ENCODE measurements at places on chromosomes 6 and 20.

DNA sequence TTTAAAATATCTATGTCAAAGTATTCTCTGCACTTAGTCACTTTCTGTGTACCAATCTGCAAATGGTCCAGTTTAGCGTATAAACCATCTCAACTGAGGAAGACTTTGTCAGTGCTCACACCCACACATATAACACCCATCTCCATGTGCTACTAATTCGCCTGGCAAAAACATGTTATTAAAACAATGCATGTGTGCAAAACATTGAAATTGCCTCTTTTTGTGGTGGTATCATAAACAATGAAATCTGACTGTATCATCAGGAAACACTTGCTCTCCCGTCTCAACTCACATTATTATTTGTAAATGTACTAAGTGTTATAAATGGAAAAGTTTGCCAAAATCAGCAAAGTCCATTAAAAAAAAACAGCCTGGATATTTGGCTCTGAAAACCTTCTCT is 105.9 kb upstream of the FOXC1 start:
- DNase-seq: no peak

- DNase-seq: no peak
Measured at GRCh38 chr6:24994812-24995211, 59.1 kb upstream of the RIPOR2 start.

GRCh38 chr20:50092436-50092835 is 20.5 kb downstream of the UBE2V1 start:
- no peak for DNase-seq

DNA sequence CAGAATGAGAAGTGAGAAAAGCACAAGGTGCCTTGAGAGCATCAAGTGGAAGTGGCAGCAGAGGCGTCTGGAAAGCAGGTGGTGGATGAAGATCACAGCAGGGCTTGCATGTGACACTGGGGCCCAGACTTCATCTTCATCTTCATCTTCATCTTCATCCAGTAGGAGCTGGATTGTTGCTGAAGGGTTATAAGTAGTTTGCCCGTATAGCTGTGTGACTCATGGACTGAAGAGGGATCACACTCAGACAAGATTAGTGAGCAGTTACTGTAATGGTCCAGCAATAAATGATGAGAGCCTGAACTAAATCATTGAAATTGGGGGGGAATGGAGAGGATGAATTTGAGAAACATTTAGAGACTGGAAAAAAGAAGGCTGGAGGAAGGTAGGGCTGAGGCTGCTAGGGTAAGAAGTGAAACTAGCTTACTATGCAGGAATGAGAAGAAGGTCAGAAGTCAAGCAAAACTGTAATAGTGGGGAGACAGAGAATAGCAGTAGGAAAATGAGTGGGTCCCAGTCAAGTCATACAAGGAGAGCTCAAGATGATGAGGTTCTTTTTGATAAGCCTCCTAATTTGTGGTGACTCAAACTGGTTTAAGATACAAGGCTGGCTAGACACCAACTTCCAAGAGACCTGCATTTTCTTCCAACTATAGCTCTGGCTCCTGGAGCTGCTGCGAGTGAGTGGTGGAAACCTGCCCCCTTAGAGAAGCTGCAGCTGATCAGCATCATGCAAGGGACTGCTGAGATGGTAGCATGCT is 92.3 kb upstream of the BEND6 start:
- peak; percentile 63 for DNase-seq

DNA sequence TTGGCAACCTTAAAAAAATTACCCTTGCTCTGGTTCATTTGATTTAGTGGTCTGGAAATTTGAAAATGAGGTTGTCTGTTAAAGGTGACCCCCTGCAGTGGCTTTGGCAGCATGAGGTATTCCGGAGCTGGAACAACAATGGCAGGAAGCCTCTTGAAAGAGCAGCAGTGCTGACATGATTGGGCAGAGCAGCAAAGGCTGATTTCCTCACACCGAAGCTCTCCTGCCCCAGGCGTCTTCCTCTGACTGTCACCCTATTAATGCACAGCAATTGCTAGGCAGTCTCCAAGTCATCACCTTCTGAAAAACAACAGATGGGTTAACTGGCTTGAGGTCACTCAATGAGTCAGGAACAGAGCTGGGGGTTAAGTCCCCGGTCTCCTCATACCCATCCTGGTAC is 241.8 kb upstream of the MMS22L start:
- no peak for DNase-seq

DNA sequence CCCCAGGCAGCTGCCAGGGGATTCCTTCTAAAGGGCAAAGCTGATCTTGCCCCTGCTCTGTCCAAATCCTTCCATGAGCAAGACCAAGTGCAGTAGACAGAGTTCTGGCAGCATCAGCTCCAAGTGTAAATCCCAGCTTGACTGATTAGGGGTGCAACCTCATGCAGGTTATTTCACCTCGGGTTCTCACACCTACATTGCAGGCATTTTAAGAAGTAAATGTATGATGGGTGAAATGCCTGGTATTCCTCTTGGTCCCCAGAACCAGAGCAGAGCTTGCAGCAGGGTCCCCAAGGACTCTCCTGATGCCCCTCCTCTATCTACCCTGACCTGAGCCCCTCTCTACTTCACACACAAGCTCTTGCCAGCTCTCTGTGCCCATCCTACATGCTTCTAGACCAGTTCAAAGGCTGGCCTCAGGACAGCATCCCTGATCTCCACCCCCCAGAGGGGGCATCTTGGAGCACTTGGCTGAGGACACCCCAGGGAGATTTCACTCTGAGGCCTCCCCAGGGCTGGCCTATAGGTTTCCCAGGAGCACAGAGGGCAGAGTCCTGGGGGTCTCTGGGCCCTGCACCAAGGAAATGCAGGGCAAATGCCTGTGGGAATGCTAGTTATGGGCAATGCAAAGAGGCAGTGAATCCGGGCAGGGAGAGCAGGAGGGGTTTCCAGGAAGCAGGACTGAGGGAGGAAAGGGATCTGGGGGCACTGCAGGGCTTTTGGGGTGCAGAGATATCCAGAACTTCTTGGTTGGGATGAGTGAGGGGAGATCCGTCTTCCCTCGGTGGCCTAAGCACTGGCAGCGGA is 1.0 kb downstream of the LZTS3 start:
- no peak for DNase-seq

DNA sequence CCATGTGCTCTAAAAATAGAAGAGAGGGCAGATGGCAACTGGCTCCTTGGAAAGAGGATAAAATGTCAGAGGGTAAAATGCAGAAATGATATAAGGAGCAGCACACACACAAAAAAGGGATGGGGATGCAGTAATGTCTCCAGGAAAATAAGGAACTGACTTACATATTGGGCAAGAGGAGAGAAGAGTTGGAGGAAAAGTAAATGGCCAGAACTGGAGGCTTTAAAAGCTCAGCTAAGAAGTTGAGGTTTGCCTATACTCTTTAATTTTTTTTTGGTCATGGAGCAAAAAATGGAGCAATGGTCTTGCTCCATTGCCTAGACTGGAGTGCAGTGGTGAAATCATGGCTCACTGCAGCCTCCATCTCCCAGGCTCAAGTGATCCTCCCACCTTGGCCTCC is 93.7 kb downstream of the SULF2 start:
- peak; percentile 36 for DNase-seq

- no peak for DNase-seq
Measured at GRCh38 chr6:39319621-39320362, 2.7 kb downstream of the KCNK16 start.

DNA sequence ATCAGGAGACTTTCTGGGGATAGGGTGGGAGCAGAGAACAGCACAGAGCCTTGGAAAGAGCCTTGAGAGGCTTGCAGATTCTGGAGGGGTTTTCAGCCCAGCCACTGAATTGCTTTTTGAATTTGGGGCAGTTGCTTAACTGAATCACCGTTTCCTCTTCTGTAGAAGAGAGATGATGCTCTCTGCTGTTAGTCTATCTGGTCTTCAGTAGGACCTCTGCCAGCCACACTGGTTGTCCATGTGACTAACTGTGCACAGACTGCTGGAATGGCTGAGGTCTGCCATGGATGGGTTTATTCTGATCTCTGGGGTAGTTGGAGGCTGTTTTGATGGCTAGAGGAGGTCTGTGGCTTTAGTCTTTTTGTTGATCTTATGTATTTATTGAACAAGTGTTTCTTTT is 21.4 kb upstream of the PRDM1 start:
- DNase-seq: no peak

DNA sequence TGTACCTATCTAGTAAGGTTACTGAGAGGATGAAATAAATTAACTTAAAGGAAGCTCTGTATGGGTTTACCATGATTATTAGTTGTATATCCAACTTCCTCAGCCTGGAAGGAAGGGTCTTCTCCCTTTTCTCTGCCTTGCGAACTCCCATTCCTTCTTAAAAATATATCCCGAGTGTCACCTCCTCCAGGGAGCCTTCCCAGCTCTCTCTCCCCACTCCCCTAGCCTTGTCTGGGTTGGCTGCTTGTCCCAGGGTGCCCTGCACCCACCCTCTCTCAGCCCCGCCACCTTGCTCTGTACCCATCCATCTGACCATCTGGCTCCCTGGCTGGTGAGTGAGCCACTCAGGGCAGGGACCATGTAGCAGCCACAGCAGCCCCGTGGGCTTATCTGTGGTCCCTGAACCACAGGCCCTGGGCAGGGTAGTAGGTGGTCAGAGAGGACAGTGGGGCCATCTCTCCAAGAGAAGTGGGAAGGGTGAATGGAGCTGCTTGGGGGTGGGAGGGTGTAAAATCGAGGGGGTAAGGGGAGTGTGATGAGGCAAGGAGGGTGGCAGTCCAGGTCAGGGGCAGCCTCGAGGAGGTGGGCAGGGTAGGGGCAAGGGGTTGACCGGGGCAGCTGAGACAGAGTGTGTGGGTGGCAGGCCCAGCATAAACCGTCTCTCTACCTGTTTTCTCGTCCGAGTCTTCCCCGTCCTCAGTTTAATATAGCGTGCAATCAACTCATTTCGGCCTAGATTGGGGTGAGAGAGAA is 12.8 kb downstream of the TEAD3 start:
- no peak for DNase-seq

- no peak for DNase-seq
Measured at GRCh38 chr6:168165373-168165772, 86.4 kb upstream of the FRMD1 start.

GRCh38 chr6:106513808-106514582 is 115.3 kb downstream of the RTN4IP1 start:
- no peak for DNase-seq

DNA sequence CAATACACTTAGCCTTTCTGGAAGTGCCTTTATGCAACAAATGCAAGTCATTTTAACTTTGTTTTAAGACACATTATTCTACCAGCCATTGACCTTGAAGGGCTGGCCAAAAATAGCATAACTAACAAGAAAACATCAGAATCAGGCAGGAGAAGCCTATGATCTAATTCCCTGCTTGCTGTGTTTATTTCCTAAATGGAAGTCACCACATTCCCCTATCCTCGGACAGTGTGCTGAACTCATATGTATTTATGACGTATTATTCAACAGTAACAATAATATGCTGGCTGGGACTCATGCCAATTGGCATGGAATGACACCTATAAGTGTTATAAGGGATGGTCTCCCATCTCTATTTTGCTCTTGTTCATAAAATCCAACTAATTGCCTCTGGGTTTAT is 140.7 kb downstream of the MAP3K7 start:
- peak; percentile 31 for DNase-seq

DNA sequence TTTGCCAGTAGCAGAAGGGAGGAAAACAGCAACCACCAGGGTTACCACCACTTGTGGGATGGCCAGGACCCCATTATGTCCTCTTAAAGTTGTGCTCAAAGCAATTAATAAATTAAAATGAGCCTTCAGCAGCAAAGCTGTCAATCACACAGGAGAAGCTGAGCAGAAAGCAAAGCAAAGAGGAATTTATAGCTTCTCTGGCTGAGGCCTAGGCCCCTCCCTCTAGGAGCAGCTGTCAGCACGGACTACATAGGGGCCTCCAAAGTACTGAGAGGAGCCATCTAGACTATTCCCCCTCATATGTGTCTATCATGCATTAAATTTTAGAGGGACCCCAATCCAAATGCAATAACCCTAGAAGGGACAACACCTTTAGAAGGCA is 6.4 kb downstream of the CCND3 start:
- DNase-seq: no peak

DNA sequence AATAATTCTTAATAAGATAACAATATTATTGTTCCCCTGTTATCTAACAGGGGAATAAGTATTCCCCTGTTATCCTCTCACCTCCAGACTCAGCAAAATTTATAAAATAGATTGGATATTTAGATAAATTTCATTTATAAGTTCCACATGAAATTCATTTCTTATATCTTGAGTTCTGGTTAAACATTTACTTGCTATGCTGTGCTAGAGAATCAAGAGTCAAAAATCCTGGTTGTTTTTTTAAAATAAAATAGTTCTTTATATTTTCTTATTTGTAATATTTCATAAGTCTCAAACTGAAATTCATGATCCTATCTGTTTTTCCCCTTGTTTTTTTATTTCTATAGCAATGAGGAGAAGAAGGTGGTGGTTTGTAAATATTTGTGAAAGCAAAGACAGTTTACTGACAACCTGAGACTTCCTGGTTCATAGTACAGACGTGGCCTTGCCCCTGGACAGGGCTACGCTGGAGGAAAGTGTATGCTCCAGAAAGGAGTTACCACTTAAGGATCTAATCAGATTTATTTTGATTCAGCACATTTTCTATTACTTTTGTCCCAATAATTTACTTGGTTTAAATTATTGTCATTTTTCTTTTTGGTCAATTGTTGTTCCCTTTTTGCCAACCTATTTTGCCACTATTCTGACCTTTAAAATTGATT is 37.8 kb upstream of the MARCKS start:
- no peak for DNase-seq

GRCh38 chr6:148713921-148714320 is 32.9 kb upstream of the UST start:
- no peak for DNase-seq

- no peak for DNase-seq
Measured at GRCh38 chr6:1437553-1438406, 48.4 kb downstream of the FOXF2 start.

DNA sequence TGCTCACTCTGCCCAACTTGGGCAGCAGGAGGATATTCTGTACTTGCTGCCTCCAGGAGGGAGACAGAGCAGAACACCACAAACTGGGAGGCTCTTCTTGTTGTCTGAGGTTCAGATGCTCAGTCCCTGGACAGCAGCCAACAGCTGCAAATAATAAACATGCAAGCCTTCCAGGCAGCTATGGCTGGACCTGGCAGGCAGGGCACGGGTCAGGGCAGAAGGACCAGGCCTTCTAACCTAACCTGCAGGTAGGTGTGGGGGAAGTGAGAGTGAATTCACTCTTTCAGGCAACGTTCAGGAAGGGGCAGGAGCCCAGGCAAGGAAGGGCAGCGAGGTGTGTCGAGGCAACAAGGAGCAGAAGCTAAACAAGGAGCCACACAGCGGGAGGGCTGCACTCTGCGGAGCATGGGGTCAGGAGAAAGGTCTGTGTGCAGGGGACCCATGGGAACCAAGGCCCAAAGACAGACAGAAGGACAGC is 31.5 kb downstream of the NINL start:
- DNase-seq: no peak

DNA sequence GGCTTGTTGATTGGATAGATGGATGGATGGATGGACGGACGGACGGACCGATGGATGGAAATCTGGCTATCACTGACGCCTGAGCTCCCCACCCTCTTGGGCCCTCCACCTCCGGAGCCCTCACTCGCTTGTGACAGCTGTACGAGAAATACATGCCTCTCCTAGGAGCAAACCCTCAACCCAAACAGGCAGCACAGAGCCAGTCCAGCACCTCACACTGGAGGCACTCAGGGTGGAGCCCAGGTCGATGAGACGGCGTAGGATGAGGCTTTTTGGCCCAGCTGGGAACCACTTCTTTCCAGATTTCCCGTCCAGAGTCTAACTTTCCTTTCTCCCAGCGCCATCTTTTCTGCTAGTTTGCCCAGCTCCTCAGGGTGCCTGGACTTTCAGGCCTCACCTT is 2.7 kb upstream of the LY6G5C start:
- no peak for DNase-seq
